ENCODE measurements at places on chromosomes 7 and 10.

GRCh38 chr7:121337398-121337797 lies 8.6 kb downstream of the WNT16 start:
- no peak for DNase-seq

GRCh38 chr10:35699848-35700486 lies 57.9 kb upstream of the FZD8 start:
- no peak for DNase-seq

- peak; percentile 17 for DNase-seq
Measured at GRCh38 chr10:107166403-107166802, 1.9 kb upstream of the SORCS1 start.

DNA sequence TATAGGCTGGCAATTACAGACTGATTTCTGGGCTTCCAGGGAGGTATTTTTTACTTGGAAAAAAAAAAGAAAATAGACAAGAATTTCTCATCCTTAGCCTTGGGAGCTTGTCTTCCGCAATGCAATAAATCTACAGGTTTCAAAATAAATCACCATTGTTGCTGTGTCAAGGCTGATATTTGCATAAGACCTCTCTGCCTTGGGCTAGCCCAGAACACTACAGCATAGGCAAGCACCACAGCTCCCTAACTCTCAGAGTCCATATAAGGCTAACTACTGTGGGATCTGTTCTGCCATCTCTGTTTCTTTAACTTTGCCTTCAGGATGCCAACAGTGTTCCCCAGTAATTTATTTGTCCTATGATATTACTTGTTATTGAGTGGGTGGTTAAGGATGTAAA lies 64.4 kb downstream of the ZWINT start:
- DNase-seq: no peak

- DNase-seq: no peak
Measured at GRCh38 chr7:147611431-147611830, 979.1 kb upstream of the C7orf33 start.

- peak; percentile 59 for DNase-seq
Measured at GRCh38 chr10:87505366-87506111, 846 bp downstream of the MINPP1 start.

DNA sequence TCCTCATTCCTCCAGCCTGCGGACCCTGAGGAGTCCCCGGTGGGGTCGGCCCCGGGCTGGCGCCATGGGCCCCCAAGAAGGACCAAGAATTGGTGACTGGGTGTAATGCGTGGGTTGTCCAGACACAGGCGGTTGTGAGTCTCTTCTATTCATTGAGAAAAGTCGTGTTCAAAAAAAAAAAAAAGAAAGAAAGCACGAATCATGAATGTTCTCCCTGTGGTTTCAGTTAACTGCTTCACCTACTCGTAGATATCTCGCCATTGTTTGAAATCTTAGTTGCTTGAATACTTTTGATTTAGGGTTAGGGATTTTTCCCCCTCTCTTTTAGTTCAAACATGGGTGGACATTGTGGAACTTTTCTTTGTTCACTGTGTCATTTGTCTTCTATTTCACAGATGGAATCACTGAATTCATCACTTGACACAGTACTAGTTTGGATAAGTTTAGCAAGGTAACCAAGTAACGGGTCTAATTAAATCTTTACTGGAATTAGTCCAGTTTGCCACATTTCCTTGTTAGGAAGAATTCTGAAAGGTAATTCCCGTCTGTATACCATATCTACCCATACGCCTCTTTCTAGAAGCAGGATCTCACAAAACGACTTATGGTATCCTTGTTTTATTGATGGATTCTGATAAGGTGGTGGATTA lies 775 bp downstream of the STARD3NL start:
- DNase-seq: no peak

DNA sequence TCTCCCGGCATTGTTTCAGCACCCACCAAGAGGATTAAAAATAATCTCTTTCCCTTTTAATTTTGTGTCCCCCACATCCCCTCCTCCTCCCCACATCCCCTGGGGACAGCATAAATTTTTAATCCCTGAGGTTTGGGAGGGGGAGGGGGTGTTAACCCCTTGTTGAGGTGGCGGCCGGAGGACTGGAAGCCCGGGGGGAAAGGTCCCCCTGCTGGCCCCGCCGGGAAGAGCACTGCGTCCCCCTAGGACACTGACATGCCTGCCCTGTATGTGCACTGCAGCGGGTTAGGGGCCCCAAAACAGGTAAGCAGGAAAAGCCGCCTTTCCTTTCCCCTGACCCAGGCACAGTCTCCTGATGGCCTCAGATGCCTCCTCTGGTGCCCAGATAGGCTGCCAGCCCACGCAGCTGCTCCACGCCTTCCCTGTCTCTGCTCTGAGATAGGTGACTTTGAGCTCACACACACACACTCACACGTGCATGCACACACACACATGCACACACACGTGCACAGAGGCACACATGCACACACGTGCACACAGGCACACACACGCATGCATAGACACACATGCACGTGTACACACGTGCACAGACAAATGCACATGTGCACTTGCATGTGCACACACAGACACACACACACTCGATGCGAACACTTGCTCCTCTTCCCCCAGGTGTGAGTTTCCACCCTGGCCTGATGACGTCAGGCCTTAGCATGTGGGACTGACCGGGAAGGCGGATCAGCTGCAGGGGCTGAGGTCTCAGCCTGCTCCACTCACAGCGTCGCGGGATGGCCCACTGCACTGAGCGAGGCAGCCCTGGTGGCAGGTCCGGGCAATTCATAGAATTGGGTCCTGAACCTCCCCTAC lies 12.3 kb downstream of the CNPY1 start:
- no peak for DNase-seq

DNA sequence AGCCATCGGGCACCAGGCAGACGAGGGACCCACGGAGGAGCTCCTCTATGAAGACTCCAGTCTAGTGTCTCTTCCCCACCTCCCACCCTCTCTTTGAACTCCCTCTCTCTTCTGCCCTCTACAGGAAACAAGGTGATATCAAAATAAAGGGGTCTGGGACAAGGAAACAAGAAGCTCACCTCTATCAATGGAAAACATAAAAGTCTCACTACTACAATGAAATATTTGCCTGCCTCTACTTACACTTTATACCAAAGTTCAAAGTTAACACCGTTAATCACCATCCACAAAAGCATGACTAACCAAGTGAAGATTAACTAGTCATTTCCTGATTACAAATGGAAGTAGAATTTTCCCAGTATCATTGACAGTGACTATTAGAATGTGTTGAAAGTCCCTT lies 82.2 kb downstream of the PARD3 start:
- DNase-seq: no peak

GRCh38 chr7:6558837-6559236 lies 7.6 kb upstream of the GRID2IP start:
- DNase-seq: no peak

GRCh38 chr7:99102809-99103690 lies 40.9 kb downstream of the SMURF1 start:
- DNase-seq: no peak

DNA sequence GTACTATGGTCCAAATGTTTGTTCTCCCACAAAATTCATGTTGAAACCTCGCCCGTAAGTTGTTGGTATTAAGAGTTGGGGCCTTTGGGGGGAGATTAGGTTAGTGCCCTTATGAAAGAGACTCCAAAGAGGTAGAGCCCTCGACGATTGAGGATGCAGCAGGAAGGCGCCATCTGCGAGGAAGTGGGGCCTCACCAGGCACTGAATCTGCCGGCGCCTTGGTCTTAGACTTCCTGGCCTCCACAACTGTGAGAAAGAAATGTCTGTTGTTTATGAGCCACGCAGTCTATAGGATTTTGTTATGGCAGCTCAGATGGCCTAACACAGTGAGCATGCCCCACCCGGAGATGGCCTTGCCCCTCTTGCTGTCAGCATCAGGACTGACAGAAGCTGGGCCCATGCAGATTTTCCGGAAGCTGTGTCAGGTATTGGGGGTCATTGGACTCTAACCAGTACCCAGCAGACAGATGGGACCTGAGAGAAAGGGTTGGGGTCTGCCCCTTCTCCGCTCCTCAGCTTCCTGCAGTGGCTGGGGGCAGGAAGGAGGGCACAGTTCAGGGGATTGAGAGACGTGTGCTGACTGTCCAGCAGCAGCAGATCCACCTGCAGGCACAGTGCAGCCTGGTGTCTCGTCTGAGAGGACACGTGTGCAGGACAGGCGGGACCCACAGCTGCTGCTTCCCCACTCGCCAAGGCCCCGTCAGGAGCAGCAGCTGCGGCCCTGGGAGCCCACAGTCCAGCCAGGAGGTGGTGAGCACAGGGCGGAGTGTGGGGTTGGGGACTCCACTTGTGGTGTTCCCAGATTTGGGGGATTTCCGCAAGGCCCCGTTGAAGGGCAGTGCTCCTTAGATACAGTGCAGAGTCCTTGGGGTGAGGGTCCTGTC lies 47.8 kb downstream of the MGMT start:
- DNase-seq: peak; percentile 41

DNA sequence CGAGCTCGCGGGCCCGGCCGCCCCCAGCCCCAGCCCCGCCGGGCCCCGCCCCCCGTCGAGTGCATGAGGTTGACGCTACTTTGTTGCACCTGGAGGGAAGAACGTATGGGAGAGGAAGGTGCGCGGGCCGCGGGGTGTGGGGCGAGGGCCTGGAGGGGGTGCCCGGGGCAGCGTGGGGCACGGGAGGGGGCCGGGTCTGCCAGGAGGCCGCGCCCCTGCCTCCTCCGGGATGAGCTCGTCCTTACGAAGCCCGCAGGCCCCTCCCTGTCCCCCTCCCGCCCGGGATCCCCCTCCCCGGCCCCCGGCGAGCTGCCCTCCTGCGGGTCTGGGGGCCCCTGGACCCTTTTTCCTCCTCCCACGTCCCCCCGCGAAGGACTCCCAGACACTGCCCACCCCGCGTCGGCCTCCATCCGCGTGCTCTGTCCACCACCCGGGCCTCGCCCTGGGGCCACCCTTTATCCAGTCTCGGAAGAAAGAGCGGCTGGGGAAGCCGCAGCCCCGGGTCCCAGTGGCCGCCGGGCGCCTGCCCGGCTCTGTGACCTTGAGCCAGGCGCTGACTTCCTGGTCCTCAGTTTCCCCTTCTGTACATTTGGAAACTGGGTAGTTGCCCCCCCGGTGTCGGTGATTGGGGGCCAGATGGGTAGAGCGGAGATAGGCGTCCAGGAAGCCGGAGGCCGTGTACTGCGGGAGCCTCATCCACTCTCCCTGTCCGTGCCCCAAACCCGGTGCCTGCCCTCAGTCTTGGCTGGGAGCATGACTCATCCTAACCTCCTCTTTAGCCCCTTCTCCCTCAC lies 521 bp downstream of the LIMK1 start:
- DNase-seq: peak; percentile 71

DNA sequence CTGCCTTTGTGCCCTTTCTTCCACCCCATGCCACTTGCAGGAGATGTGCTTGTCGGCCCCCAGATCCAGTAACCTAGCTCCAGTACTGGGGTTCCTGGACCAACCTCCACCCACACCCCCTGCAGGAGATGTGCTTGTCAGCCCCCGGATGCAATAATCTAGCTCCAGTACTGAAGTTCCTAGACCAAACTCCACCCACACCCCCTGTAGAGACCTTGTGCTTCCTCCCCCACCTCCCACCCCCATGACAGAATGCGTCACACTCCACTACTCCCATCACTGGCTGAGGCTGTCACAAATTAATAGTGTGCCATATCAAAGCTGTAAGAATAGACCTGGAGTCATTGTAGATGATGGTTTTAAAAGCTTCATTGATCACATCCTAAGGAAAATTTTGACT lies 185.0 kb downstream of the BICC1 start:
- no peak for DNase-seq

DNA sequence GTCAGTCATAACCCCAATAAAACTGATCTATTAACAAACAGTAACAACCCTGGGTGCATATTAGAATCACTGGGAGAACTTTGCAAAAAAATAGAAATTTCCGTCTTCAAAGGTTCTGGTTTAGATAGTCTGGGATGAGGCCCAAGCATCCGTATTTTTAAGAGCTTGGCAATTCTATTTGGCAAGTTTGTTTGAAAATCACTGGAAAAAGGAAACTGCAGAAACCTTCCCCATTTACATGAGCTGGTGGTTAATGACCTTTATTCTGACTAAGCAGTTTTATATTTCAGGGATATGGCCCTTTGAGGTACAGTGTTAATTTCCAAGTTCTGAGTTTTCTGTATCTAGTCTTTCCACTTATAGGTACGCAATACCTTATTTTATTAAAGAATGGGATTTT lies 115.8 kb upstream of the PRR15 start:
- no peak for DNase-seq

DNA sequence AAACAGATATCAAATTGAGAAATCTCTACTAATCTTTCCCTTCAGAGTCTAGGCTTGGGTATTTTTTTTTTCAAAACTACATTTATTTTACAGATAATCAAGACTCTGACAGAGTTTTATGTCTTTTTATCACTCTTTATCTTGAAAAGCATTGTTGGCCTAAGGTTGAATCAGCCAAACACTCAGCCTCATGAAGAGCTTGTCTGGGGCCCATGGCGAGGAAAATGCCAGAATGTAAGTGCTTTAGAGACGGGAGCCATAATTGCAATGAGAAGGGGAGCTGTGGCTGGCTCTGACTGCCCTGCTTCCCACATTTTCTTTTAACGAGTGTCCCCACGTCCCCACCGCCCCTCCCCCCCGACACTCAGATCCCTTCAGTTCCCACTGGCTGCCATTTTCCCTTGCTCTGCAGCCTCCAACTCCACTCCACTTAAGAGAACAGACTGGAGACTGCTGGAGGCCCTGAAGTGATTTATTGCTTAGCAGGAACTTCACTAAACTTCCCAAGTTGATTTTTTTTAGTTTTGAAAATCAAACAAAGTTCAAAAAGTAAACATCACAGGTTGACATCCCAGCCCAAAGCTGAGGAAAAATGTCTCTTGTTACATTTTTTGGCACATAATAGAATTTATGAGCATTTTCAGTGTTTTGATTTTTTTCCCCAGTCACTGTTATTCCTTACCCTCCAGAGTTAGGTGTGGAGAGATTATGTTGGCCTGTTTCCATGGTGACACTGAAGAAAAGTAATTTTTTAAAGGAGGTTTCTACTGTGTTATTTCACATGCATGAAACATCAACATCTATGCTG lies 637.5 kb upstream of the GALNT17 start:
- no peak for DNase-seq

DNA sequence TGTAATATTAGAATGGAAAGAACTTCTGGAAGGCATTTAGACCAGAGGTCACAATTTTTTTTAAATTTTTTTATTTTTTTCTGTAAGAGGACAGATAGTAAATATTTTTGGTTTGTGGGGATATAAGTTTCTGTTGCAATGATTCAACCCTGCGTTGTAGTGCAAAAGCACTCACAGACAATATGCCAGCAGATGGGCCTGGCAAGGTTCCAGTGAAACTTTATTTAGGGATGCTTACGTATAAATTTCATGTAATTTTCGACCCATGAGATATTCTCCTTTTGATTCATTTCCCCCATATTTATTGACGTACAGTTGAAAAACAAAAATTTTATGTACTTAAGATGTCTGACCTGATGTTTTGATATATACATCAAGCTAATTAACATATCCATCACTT lies 72.8 kb upstream of the NMT2 start:
- DNase-seq: no peak

- no peak for DNase-seq
Measured at GRCh38 chr10:97481071-97481470, 17.2 kb downstream of the MMS19 start.
